ENCODE measurements at places on chromosomes 4 and X.

- no peak for DNase-seq
These were observed 36.0 kb downstream of the MED28 start for GRCh38 chr4:17650406-17650805.

DNA sequence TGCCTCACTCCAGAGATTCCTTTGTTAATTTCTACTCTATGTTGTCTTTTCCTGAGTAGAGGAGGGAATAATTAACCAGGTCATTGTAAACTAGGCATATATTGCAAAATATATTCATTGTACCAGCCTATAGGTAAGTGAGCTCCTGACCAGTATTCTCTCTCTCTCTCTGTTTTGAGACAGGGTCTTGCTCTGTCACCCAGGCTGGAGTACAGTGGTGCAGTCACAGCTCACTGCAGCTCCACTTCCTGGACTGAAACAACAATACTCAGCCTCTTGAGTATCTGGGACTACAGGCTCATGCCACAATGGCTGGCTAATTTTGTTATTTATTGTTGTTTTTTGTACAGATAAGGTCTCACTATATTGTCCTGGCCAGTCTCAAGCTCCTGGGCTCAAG lies 198.3 kb downstream of the ARAP2 start:
- DNase-seq: no peak

DNA sequence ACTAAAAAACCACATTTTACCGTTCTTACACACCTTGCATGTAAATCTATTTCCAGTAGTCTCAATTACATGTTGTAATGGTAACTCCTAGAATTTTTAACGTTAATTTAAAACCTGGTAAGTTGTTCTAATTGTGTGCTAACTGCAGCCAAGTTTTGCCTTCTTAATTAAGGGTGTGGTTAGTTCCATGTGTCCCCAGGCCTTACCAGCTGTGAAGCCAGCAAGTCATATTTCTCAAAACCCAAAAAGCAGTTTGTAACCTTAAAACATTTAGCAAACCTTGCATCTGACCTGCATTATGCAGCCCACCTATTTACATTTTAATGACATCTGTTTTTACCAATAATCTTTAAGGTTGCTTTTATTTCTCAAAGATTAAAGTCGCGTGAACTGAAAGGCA lies 18.4 kb upstream of the FAM47E start:
- no peak for DNase-seq

DNA sequence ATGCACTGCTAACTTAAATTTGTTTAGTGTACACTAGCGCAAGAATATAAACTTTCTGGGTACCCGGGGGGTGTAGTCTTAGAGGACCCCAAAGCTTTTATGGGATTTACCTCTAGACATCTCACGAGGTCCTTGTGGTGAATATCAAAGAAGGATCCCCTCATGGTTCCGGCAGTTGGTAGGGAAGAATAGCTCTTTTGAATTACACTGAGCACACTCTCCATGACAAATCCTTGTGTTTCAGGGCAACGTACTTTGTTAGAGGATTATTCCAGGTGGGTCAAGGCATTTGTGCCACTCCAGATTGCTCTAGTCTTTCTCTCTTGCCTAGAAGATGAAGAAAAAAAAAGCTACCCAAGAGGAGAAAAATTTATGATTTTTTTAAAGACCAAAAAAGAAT lies 387.6 kb downstream of the PDHA2 start:
- DNase-seq: no peak

DNA sequence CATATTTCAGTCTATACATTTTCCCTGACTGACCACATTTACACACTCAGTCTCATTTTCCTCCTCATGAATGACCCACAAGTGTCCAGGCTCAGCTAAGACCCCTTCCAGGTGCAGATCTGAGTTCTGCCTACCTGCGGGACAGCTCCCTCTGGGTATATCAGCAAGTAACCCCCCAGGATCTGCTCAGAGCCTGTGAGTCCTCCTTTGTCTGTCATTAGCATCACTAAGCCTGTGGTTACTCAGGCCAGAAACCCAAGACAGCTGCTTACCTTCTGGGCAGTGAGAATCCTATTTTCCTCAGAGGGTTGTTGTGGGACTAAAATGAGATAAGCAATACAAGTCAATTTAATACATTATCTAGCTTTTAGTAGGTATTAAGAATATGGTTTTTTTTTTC lies 487.6 kb upstream of the BOD1L1 start:
- no peak for DNase-seq

GRCh38 chr4:114277690-114278089 lies 298.2 kb upstream of the ARSJ start:
- no peak for DNase-seq

DNA sequence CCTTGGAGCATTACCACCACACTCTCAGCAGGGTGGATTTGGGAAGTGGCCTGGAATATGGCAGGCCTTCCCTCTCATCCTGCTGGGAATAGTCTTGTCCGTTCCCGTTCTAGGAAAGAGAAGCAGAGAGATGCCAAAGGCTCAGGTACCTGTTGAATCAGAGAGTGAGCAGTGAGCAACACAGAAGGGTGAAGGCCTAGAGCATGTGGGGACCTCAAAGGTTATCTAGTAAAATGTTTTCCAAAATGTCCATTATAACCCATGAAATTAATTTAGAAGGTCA lies 30.8 kb downstream of the SLC16A2 start:
- DNase-seq: no peak

DNA sequence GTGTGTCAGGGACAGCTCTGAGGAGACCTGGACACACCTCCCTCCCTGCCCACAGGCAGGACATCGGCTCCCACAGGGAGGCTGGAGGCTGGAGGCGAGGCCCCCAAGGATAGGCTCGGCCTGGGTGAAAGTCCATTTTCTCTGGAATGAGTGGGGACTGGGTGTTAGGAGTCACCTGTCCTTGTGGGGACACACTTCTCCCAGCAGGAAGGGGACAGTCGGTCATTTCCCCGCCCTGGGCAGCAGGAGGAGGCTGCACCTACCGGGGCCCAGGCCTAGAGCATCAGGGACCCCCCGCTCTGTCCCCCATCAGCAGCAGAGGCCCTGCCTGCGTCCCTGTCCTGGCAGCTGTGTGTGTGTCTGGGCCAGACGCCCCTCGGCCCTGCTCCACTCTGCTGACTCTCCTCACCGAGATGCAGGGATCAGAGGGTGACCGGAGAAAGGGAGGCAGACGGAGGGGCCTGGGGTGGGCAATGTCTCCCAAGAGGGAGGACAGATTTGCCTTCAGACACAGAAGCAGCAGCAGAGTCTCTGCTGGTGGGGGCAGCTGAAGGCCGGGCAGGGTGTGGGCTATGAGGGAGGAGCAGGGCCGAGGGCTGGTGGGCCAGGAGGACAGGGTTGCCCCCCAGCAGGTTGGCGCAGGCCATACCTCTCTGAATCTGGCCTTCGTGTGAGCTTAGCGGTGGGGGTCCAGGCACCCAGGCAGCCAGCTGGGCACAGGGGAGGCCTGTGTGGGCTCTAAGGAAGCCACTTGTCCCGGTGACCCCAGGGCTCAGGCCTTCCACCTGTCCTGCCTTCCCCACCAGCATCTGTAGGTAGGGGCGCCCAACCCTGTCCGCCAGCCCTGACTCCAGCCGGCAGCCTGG lies 125.7 kb upstream of the NKX1-1 start:
- no peak for DNase-seq

GRCh38 chr4:177802661-177803060 lies 360.4 kb upstream of the AGA start:
- DNase-seq: no peak

- DNase-seq: no peak
These were observed 8.6 kb downstream of the ATP2B3 start for GRCh38 chrX:153526042-153526441.

- no peak for DNase-seq
These were observed 1.5 kb upstream of the CRLF2 start for GRCh38 chrX:1213971-1214370.

DNA sequence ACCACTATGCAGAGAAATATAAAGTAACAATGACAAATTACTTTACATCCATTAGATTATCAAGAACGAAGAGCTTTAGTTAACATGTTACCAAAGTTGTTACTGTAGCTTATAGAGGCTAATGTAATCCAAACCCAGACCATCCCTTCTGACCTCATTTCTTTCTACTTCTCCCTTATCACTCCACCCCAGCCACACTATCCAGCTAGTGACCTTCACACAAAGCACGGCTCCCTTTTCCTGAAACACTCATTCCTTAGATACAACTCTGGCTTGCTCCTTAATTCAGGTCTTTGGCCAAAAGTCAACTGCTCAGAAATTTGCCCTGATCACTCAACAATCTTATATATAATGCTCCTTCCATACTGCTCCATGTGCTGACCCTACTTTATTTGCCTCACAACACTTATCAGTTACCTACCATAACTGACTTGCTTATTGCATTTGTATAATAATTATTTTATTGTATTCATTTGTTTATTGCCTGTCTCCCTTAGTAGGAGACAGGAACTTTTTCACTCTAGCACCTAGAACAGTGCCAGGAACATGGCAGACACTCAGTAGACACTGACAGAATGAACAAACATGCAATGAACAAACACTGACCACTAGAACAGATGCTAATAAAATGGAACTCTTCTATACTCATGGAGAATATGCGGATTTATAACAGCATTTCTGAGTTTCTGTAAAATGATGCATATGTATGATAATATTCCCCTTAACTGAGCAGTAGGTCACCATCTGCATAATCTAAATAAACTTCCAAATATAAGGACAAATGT lies 67.6 kb downstream of the EIF4E start:
- no peak for DNase-seq

DNA sequence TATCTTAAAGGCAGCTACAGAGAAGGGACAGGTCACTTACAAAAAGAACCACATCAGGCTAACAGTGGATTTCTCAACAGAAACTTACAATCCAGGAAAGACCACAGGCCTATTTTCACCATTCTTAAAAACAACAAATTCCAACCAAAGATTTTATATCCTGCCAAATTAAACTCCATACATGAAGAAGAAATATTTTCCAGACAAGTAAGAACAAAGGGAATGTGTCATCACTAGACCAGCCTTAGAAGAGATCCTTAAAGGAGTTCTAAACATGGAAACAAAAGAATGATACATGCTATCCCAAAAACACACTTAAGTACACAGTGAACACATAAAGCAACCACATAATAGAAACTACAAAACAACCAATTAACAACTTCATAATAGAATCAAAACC lies 105.6 kb downstream of the ANXA10 start:
- DNase-seq: no peak

DNA sequence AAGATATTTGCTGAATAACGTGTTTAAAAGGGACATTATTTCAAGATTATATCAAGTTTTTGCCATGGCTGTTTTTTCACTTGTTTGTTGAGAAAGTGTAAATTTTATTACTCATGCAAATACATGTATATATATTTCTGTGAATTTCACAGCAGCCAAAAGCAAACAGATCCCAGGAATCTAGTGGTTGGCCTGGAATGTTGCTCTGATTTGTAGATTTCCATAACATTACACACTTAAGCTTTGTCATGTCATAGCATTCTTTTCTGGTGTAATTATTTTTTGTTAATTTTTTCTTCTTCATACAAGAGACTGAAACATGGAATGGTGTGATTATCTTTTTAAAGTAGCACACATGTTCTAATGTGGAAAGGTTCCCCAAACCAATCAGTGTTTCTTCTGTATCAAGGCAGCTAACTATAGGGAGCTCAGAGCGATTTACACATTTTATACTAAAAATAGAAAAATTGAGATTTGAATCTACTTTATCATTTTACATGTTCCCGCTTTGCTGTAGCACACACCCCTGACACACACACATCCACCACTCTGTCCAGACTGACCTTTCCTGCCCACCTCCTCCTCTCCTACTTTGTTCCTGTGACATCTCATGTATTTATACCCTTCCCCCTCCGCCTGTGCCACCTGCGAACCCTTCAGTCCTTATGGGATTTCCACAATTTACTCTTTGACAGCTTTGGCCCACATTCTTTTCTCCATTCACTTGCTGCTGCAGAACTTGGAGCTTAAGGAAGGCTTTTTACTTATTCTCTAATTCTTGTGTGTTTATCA lies 20.3 kb downstream of the RUFY3 start:
- DNase-seq: no peak

DNA sequence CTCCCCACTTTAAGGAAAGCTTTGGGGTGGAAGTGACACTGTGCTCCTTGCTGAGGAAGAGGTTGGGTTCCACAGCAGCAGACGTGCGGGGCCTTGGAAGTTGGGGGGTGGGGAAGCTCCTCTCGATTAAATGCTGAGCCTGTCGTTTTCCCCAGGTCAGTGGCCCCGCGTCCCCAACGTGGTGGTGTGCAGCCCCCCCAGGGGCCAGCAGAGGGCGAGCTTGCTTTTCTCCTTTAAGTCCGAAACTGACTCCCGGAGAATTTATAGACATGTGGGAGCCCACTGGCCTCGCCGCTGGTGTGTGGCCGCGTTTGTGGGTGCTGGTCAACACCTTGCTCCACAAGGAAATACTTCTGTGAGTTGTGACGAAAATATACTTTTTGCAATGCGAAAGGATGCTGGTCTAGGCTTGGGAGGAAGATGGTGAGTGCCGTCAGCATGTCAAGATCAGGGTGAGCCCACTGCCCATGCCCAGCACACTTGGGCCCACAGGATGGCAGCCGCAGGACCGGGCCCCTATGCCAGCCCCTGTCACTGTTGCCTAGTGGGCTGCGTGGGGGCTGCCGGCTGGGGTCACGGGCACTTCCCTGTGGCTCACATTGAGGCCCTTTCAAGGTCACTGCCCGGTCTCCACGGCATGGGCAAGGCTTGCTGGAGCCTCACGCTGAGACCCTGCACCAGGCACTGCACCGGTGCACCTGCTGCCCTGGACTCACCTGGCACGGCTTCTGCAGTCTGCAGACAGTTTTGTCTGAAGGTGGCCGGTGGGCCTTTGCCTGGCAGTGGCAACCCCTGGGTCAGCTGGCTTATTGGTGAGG lies 9.4 kb downstream of the UVSSA start:
- peak; percentile 69 for DNase-seq

DNA sequence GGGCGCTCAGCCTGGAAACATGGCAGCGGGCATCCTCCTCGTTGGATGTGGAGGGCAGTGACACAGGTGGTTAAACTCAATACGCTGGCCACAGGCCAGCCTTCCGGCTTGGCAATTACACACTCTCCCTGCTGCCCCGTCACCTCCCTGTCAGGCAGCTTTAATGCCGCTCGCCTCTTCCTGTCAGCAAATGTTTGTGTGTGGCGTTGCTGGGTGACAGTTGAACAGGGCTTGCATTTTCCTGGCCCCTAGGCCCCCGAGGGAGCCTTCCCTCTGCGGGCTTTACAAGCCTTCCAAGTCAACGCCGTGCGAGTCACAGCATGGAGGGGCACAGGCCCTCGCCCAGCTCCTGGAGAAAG lies 620.0 kb downstream of the BCOR start:
- no peak for DNase-seq

DNA sequence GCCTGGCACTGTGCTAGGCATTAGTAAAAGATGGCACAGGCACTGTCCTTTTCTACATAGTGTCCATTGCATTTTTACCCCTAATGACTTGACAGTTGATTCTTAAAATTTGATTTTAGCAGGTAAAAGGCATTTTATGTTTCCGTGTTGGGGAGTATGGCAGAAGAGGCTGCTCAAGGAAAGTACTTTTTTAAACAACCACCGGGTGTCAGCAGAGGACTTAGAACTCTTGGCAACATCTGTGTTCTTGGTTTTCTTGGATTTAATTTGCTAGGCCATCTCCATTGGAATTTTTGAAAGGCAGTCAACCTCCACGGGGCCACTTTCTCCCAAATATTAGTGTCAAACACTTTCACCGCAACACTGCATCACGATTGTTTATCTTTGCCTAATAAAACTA lies 102.9 kb downstream of the TSPAN7 start:
- peak; percentile 70 for DNase-seq

All from pons (tissue), 1 donor.